ENCODE measurements at places on chromosomes 13 and 19.

DNA sequence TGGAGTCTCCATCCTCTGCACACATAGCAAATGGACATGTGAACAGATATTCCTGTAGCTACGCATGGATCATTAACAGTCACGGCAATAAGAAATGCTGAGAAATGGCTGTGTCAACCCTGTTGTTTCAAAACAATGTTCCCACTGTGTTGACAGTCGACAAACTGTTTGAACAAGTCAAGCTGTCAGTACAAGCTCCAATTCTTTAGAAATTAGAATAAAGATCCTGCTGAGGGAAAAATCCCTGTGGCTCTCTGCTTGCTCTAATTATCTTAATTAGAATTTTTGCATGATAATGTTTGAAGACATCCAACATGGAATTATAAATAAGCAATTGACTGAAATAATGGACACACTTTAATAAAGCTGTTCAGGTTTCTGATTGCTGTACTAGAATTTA, 37.9 kb upstream of the CPB2 start:
- DNase-seq = no peak

- no peak for DNase-seq
These were observed 47.5 kb downstream of the ZNF536 start for GRCh38 chr19:30419568-30420180.

DNA sequence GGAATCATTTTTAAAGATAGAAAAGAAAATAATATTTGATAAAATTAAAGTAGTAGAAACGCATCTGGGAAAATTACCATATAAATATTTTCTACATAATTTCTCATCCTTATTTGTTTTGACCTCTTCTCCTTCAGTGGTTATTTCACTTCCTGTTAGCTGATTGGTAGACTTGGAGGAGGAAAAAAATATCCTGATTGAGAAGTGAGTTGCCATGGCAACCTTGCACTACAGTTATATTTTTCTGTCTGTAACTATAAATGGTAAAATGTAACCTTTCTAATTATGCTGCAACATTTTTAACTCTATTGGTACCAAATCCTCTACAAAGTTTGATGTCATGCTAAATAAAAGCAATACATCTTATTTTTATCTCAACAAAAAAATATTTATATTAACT, 45.2 kb downstream of the SCEL start:
- no peak for DNase-seq

- no peak for DNase-seq
These were observed 20.3 kb downstream of the LNX2 start for GRCh38 chr13:27599845-27600553.

DNA sequence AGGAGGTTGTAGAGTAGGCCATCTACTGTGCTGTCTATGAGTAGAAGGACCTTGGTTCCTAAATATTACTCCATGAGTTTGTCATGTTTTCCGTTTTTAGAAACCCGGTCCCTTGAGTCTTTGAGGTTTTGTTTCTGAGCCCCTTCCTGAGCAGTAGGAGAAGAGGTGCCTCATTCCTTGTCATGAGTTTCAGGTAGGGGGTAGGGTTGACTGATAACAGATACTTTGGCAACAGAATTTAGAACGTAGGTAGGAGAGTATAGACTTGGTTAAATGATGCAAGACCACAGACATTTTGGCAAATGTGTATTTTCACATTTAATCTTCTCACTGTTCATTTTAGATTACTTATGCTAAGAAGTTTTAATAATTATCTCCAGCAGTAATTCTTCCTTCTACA, 24.6 kb downstream of the LMO7 start:
- no peak for DNase-seq

DNA sequence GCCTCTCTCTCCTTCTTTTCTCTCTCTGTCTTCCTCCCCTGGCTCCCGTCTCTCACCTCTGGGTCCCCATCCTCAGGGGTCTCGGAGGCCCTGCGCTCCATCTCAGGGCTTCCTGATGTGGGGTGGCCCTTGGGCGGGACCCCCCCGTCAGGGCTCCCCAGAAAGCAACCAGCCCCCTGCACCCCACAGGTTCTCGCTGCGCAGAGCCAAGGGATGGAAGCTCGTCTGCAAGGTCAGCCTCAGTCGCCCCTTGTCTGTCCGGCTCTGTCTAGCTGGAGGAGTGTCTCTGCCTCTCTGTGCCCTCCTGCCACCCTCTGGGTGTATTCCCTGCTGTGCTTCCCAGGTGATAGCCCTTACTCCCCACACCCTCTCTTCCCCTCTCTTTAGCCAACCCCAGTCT, at the start of gene SBK3:
Gene SBK3 (minus strand): TSS at position 101 of the 400 bp plus-strand sequence. CDS start 0 bp downstream, at position 101.
- no peak for DNase-seq

- no peak for DNase-seq
These were observed 22.3 kb upstream of the TNFSF11 start for GRCh38 chr13:42551611-42552010.

GRCh38 chr19:54191811-54192453, 824 bp downstream of the TSEN34 start:
- DNase-seq = no peak

DNA sequence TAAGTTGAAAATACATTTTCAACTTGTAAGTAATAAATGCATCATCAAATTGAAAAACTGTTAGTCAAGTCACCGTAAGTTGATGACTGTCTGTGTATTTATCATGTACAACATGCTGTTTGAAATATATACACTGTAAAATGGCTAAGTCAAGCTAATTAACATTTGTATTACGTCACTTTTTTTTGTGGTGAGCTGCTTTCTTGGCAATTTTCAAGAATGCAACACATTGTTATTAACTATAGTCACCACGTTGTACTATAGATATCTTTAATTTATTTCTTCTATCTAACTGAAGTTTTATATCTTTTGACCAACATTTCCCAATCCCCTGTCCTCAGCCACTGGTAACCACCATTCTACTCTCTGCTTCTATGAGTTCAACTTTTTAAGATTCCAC, 57.0 kb downstream of the RBM26 start:
- DNase-seq = no peak

DNA sequence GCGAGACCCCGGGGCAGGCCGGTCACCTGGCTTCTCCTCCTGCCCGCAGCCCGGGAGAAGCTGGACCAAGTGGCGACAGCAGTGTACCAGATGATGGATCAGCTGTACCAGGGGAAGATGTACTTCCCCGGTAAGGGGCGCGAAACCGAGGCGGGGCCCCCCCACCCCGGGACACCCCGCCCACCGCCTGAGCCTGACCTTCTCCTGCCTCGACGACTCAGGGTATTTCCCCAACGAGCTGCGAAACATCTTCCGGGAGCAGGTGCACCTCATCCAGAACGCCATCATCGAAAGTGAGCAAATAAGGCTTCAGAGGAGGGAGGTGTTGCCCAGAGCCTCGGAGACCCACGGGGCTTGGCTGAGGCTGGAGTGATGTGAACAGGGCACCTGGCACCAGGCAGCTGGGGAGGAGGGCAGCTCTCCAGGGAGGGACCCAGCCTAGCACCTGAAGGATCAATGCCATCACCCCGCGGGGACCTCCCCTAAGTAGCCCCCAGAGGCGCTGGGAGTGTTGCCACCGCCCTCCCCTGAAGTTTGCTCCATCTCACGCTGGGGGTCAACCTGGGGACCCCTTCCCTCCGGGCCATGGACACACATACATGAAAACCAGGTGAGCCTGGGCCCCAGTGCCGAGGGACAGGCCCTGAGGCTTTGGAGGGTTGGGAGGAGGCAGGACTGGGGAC, 629 bp downstream of the IZUMO4 start:
- DNase-seq = peak; percentile 36

GRCh38 chr19:30557927-30558557, 185.9 kb downstream of the ZNF536 start:
- DNase-seq = no peak

GRCh38 chr19:50230379-50231351, 27.2 kb downstream of the MYH14 start:
- DNase-seq = no peak

DNA sequence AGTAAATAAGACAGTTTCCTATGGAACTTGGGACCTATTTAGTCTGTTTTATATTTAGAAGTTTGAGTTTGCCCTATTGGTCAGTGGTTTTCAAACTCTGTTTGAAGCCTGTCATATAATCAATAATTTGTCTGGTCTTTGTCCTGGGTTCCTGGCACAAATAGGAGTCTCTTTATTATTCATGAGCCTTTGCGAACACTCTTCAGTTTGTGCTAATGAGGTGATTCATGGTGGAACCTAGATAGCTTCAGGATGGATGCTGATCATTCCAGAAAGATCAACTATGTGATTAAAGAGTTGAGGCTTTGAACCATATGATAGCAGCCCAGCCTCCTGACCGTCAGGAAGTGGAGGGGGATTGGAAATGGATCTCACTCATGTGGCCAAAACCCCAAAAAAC, 10.0 kb upstream of the VWA8 start:
- DNase-seq = no peak
